ENCODE measurements at places on chromosomes 7 and 10.

GRCh38 chr10:116629340-116629739 is 8.6 kb downstream of the PNLIPRP2 start:
- DNase-seq = no peak

- peak; percentile 60 for DNase-seq
Measured at GRCh38 chr10:133474665-133475424, 21.1 kb downstream of the SCART1 start.

- no peak for DNase-seq
Measured at GRCh38 chr10:74640134-74640921, 186.1 kb upstream of the KAT6B start.

DNA sequence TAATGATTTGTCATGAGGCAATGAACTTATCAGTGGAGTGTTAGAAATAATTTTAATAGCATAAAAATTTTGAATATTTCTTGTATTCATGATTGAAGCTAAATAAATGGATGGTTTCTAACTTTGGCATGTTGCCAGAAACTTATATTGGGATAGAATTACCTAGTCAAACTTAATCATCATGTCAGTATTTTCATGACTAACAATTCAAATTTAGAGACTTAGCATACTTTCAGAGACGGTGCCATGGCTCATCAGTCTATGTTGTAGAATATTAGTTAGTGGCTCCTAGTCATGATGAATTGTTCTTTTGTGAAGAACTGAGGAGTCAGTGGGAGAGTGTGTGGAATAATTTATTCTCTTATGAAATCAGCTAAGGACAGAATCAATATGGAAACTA is 599.6 kb upstream of the POT1 start:
- DNase-seq = no peak

- no peak for DNase-seq
Measured at GRCh38 chr7:66669088-66669487, 40.4 kb downstream of the KCTD7 start.

DNA sequence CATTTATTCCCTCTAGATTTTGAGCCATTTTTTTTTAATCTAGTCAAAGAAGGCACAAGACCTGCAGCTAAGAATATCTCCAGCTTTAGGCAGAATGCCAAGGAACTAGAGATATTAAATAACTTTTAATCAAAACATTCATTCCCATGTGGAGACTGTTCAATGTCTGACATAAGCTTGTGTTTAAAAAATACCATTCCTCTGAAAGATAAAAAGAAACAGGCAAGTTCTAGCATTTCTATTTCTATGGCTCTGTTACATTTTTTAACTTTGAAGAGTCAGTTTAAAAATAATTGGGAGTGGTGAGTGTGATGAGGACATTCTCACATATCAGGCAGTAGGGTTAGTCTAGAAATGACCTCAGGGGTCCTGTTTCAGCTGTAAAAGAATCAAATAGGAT is 48.0 kb downstream of the RHOBTB1 start:
- DNase-seq = no peak

- no peak for DNase-seq
Measured at GRCh38 chr7:126541406-126541805, 711.3 kb downstream of the GRM8 start.

- no peak for DNase-seq
Measured at GRCh38 chr7:150329331-150330120, 6.2 kb upstream of the ACTR3C start.

DNA sequence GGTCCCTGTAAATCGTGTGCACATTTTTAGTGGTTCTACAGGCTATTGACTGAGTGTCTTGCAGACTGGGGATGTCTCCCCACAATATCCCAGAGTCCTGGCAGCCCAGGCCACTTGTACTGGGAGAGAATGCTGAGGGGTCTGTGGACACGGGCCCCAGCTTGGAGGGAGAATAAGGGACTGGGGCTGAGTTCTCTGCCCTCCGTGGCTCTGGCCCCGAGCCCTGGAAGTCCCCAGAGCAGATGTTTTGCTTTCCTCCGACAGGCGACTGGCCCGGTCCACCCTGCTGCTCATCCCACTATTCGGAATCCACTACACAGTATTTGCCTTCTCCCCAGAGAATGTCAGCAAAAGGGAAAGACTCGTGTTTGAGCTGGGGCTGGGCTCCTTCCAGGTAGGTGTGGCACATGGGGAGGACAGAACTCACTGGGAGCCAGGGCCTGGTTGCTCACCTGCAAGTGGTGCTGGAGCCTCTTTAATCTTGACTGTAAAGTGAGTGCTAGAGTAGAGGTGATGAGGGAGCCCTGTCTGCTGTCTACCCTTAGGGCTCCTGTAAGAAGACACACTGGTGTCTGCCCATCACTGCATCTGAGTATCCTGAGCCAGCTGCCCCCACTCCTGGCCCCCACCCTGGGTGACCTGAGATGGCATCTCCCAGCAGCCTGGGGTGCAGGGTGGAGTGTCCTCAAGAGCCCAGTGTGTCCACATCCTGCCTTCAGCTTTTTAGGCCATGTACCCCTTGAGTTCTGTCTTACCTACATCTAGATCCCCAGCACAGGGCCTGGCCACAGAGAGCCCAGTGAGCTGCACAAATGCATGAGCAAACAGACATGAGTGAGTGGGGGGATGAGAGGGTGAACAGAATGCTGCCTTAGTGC is 51.1 kb downstream of the ADCYAP1R1 start:
- peak; percentile 58 for DNase-seq

DNA sequence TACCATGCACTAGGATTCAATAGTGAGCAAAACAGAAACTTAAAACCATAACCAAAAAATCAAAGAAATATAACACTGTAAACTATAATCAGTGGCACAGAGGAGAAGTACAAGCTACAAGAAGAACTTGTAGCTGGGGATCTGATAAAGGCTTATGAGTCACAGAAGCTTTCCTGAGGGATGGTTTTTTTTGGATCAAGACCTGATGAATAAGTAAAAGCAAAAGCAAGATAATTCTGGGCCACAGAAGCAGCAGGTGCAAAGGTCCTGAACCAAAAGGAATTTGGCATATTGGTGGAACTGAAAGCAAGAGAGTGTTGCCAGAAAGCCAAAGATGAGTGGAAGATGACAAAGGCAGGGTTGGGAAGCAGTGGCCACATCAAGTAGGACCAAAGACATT is 37.4 kb upstream of the BET1 start:
- DNase-seq = no peak

GRCh38 chr10:7846591-7846990 is 28.3 kb downstream of the TAF3 start:
- DNase-seq = no peak

- no peak for DNase-seq
Measured at GRCh38 chr7:68321076-68321639, 1277.1 kb upstream of the AUTS2 start.

DNA sequence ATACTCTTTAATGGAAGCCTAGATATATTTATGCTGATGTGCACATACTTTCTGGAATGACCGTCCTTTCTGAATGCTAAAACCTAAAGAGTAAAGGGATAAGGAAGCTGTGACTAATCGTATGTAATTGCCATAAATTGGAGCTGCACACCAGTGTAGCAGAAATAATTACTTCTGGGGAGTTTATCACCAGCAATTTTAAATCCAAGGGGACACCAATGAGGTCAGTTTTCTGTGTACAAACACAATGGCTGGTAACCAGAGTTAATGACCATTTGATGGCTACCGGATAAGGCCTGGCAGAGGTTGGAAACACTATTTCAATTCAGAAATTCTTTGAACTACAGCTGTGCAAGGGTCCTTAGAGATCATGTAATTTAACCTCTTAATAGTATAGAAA is 670.1 kb downstream of the REEP3 start:
- DNase-seq = no peak

DNA sequence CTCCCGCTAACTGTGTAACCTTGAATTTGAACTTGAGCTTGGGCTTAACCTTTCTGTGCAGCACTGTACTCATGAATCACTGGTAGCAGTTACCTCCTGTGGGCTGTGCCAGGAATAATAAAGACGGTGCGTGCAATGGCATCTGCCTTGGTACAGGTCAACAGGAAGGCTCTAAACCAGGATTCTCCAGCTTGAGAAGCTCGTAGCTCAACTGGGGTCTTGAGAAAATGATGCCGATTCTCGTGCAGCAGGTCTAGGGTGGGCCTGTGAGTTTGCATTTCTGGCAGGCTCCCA is 112.5 kb upstream of the ANLN start:
- DNase-seq = no peak

DNA sequence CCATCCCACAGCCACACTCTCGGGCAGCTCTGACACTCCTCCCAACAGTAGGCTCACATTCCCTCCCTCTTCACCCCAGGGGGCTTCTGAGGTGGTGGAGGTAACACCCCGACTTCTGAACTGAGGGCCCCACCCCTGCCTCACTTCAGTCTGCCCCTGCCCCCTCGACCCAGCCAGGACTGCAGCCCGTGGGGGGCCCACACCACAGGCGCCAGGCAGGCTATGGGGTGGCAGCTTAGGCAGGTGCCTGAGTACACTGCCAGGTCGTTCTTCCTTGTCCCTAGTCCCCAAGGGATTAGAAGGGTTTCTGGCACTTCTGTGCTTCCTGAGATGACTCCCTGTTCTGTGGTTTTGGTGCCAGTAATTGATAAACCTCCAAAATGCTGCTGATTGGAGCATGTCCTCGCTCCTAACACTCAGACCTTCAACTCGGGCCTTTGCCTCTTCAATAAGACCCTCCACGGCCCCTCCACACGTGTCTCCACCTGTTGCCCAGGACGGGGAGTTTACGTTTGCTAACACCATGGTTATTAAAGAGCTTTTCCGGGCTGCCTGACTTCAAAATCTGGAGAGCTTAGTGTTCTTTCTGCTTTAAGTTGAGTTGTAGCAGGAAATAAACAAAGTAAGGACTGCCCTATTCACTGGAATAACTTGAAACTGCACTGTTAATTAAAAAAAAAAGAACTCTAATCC is 23.8 kb upstream of the LARP4B start:
- no peak for DNase-seq

- no peak for DNase-seq
Measured at GRCh38 chr10:105413997-105414396, 772.9 kb downstream of the SORCS3 start.

- no peak for DNase-seq
Measured at GRCh38 chr10:132417257-132417910, 20.4 kb downstream of the PWWP2B start.

GRCh38 chr7:55365205-55365674 is at the start of gene LANCL2:
TSS of gene LANCL2 (plus strand) at chr7:55365337. CDS start at chr7:55366026, 689 bp downstream.
- DNase-seq = no peak

DNA sequence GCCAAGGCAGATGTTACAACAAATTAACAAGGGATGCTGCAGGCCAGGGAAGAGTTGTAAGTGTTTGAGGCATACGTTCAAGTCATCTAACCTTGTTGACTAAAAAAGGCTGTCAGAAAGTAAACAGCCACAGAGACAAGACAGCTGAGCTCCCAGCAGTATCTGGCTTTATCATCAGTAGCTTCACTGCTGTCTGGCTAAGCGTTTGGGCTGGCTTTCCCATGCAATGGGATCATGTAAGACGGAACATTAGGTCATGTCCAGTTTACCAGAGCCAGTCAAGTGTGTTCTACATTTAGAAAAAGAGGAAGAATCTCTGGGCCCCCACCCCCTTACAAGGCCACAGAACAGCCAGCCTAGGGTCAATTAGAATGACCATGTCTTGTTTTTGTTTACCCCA is 51.3 kb upstream of the GSAP start:
- no peak for DNase-seq

GRCh38 chr7:119994928-119995327 is 278.0 kb upstream of the KCND2 start:
- no peak for DNase-seq

- DNase-seq = peak; percentile 72
Measured at GRCh38 chr7:91941450-91941849, 788 bp downstream of the AKAP9 start.

DNA sequence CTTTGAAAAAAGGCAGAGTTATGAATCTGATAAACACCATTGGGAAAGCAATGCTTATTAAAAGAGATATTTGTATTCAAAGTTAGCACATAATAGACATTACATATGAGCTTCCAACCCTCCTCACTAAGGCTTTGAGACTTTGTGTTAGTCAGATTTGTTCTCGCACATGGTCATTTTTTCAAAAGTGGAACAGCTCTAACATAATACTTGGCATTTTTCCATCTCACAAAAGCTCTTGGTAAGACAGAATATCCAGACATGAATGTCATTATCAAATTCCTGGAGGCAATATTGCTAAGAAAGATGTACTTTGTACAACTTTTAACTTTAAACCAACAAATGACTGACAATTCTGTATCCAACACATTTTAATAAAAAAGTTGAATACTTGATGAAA is 292.4 kb upstream of the SMIM30 start:
- no peak for DNase-seq

DNA sequence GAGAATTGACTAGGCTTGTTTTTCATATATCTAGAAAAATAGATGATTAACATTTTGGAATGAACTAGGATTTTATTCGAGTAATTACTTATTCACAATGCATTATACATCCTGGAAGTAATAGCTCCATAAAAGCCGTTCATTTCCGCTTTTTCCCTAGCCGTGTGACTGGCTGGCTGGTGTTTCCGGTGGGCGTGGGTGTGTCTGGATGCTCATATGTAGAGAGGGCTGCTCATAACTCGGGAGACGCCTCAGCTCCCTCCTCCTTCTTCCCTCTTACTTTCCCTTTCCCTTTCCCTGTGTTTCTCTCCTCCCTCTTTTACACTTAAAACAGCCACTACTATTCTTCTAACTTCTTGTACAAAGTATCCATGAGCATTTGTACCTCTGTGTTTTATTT is 187.7 kb upstream of the VSTM2A start:
- no peak for DNase-seq

DNA sequence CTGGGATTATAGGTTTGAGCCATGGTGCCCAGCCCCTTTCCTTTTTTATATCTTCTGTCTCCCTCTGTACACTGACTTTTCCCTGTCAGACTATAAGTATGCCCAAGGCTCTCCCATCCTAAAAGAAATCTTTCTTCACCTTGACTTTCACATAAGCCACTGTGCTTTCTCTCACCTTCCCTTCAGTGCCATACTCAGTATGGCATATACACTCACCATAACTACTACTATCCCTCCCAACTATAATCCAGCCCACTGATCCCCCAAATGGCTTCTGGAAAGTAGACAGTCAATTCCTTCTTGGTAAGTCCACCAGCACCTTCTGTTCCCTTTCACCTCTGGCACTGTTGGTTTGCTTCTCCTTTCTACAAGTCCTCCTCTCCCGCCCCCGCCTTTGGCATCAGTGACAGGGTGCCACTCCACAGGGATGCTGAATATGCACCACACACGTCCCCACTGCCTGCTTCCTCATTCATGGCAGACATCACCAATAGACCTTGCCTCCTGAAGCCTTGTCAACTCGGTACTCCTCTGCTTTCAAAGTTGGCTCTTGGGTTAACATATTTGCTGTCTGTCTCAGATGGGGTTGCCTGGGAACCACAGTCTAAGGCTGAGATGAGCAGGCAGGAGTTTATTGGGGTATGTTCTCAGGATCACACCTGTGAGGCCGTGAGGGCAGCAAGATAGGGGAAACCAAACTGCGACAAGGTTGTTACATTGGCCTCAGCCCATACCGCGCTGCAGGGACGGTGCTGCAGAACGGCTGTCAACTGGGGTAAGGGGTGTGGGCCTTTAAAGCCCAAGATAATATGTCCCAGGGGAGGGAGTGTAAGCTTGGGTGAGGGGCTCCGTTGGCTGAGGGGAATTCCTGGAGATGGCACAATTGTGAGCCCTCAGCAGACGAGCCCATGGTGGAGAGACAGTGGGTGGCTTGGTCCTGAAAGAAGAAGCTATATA is 7.2 kb upstream of the PSAP start:
- DNase-seq = no peak
